ENCODE measurements at places on chromosomes 7 and 10.
A peak's percentile ranks its signal among the peaks of the same experiment; 100 is the strongest.

GRCh38 chr10:121975295-121976086 is 474 bp upstream of the NSMCE4A start:
- DNase-seq = peak; percentile 50

GRCh38 chr7:50228148-50228547 is 76.4 kb upstream of the IKZF1 start:
- DNase-seq = no peak

- no peak for DNase-seq
Measured at GRCh38 chr10:120455004-120455403, 2.0 kb upstream of the PLPP4 start.

- DNase-seq = no peak
Measured at GRCh38 chr7:95066737-95067530, 159.5 kb downstream of the PPP1R9A start.

- no peak for DNase-seq
Measured at GRCh38 chr7:22120391-22121053, 174.8 kb upstream of the CDCA7L start.

GRCh38 chr7:143477501-143478150 is at the start of gene TAS2R41:
TSS of gene TAS2R41 (plus strand) at chr7:143477873. CDS start at chr7:143477873, 0 bp downstream.
- no peak for DNase-seq

- no peak for DNase-seq
Measured at GRCh38 chr10:50605269-50605950, 18.3 kb downstream of the SGMS1 start.

DNA sequence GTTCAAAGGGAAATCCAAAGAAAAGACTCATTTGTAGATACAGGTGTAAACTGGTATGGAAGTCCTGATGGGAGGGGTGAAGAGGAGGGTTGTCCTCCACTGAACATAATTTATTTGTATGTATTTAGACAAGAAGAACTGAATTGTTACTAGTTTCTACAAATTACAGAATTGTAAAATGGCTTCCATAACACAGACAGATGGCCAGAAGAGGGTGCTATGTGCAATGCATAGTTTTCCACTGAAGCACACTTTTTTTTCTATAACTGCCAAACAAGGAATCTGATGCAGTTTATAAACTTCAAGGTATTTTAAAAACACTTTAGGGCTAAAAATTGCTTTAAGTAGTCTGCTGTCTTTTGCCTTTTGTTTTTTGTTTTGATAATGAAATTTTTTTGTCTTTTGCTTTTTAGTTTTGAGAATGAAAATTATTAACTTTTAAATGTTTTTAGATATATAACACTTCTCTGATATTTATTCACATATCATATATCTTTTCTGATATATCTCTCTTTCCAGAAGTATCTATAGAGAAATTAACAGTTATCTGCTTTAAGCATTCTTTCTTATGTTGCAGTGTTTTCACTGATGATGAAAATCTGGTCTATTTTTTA is 58.5 kb downstream of the PHYHIPL start:
- DNase-seq = no peak

- no peak for DNase-seq
Measured at GRCh38 chr10:121662945-121663917, 65.0 kb upstream of the FGFR2 start.

GRCh38 chr7:24701261-24702235 is 55.7 kb downstream of the GSDME start:
- no peak for DNase-seq

- no peak for DNase-seq
Measured at GRCh38 chr10:113144576-113144975, 194.5 kb downstream of the TCF7L2 start.

- no peak for DNase-seq
Measured at GRCh38 chr7:15839416-15840100, 153.1 kb upstream of the MEOX2 start.

GRCh38 chr10:124596962-124597845 is 135.6 kb downstream of the LHPP start:
- DNase-seq = no peak

DNA sequence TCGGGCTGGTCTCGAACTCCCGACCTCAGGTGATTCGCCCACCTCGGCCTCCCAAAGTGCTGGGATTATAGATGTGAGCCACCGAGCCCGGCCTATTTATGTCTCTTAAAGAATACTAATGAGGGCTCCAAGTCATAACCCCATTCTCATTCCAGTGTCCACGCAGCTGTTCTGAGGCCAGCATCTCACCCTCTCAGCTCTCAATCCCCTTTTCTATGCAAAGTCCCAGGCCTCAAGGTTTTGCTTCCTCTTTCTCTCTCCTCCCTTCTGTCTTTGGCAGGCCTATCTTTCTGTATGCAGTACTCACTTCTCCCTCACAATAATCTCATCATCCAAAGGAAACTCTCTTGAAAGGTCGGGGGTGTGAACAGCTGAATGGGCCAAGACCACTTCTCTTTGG is 28.0 kb upstream of the VSIR start:
- DNase-seq = no peak

DNA sequence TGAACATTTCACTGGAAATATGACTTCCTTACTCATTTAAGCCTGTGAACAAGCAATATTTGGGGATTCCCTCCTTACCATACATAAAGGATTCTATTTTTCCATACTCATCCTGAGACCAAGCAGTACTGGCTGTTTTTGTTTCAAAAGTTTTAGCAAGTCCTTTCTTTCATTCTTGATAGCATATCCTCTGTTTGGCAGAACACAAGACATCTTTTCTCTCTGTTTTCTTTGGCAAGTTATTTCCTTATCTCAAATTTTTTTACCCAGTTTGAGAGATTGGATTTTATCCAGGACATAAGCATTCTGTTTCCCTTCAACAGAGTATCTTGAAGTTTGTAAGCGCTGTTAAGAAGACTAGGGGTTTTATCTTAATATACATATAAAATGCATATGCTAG is 3.0 kb upstream of the WASL start:
- no peak for DNase-seq

- DNase-seq = no peak
Measured at GRCh38 chr10:102632394-102633111, 11.7 kb upstream of the TRIM8 start.

- DNase-seq = no peak
Measured at GRCh38 chr10:26052326-26052725, 118.3 kb downstream of the MYO3A start.

- no peak for DNase-seq
Measured at GRCh38 chr10:78853864-78854263, 214.9 kb upstream of the ZMIZ1 start.

DNA sequence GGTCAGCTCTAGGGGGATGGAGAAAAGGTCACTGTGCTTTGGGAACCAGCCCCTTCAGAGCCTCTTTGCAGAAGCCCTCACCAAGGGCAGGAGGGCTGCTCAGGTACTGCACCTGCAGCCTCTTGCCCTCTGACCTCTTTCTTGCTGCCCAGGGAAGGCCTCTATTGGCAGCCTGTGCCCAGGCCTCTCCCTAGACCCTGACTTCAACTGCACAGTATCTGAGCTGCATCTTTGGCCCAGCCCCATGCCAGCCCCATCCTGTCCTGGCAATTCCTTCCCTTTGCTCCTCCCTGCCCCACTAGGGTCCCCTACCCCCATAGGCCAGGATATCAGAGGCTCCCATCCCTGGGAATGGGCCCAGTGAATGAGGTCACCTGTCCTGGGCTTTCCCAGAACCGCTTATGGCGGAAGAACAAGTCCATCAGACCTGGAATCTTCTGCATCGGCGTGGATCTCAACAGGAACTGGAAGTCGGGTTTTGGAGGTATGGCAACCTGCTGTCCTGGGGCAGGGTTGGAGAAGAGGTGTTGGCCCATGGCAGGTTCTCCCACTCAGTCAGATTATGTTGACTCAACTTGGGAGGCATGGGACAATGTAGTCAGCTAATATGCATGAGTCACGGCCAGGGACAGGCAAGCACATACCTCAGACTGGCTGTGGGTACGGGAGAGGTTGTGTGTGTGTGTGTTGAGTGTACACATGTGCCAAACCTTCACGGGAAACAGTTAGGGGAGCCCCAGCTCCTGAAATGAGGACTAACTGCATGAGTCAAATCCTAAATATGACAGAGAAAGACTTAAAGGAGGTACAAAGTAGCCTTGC is 17.1 kb upstream of the CPA1 start:
- no peak for DNase-seq

DNA sequence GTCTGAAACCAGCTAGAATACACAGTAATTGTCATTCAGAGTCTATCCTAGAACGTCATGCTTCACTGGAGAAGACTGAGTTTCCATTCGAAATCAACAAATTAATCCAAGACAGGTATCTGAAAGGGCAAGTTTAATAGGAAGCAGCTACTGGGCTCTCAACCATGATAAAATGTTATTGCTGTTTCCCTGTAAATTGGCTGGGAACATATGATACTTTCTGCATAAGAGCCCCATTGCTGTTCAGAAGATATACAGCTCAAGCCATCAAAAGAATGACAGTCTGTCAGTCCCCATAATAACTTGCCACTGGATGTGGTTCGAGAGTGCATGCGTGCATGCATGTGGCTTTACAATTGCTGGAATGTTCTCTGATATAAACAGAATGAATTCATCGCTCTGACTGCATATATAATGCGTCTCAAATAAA is 129.0 kb downstream of the HIBADH start:
- DNase-seq = no peak

- no peak for DNase-seq
Measured at GRCh38 chr10:101073631-101074030, 11.8 kb downstream of the KAZALD1 start.

DNA sequence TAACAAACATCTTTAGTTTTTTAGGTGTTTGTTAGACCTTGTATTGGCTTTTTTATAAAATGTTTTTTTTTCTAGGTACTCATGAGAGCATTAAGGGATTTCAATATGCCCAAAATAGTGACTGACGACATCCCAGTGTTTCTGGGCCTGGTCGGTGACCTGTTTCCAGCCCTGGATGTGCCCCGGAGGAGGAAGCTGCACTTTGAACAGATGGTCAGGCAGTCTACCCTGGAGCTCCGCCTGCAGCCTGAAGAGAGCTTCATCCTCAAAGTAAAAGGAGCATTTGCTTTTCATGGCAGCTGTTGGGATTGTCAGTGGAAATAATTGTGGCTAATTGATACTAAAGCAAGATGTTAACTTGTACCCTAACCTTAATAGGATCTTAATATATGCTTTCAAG is 161.5 kb downstream of the DNAH11 start:
- no peak for DNase-seq

- no peak for DNase-seq
Measured at GRCh38 chr7:106824458-106824857, 40.6 kb upstream of the PIK3CG start.

DNA sequence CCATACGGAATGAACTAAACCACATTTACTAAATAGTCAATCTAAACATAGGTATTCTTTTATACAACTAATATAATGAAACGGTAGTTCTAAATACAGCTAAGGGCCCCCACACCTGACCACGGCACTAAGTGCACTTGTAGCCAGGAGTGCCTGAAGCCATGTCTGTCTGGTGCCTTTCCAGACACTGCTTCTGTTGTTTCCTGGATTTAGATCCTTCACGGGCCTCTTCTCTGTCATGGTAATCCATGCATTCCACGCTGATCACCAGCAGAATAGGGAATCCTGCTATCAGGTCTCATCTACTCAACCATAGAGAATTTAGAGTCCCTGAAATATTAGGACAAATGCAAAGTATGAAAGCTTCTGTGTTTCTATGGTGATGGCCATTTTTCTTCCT is 37.8 kb downstream of the OSBPL3 start:
- DNase-seq = no peak

DNA sequence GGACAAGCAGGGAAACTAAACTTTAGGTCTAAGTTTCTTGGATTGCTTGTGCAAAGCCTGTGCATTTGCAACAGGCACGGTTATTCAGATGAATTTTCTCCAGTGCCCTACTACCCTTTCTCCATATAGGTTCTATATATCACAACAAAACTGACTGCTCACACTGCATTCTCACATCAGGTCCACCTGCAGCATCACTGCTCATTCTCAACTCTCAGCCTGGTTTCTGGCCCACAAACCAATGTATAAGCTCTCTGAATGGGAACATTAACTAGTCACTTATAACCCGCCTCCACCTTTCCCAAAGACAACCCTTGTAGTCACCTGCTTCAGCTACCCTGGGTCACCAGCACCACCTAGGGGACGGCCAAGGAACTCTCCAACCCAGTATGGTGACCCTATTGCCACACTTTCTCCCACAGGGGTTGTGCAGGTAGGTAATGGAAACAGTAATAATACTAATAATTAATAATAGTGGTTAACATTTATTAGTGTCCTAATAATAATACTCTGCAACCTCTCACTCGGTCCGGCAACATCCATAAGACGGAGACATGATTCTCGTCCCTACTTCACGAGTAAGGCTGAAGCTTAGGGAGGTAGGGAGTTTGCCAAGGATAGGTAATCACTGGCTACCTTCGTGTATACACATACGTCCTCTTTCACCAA is 97.3 kb downstream of the CLEC2L start:
- DNase-seq = no peak

DNA sequence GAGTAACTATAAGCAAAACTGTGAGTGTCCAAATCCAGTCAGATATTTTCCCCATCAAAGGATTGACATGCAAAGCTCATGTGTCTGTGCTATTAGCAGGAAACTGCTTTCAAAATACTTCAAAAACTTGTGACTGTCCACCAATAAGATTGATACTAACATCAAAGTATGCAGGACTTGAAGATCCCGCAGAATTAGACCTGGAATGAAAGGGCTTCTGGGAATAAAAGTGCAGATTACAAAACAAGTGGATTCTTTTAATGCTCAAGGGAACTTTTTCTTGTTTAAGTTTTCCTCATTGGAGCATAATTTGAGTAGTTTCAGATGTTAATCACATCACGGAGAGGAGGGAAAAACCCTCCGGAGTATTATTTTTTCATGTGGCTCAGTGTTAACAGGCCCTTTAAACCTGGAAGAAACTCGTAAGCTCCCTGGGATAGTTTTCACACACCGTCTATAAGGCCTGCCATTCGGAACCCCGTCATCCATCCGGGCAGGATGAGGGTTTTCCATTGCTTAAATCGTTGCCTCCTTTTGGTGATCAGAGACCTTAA is 33.9 kb upstream of the MKX start:
- no peak for DNase-seq

- no peak for DNase-seq
Measured at GRCh38 chr7:94391726-94392392, 2.8 kb upstream of the COL1A2 start.

- DNase-seq = no peak
Measured at GRCh38 chr7:150324373-150324961, 1.1 kb upstream of the ACTR3C start.

GRCh38 chr7:1616741-1617140 is 46.9 kb upstream of the PSMG3 start:
- no peak for DNase-seq

DNA sequence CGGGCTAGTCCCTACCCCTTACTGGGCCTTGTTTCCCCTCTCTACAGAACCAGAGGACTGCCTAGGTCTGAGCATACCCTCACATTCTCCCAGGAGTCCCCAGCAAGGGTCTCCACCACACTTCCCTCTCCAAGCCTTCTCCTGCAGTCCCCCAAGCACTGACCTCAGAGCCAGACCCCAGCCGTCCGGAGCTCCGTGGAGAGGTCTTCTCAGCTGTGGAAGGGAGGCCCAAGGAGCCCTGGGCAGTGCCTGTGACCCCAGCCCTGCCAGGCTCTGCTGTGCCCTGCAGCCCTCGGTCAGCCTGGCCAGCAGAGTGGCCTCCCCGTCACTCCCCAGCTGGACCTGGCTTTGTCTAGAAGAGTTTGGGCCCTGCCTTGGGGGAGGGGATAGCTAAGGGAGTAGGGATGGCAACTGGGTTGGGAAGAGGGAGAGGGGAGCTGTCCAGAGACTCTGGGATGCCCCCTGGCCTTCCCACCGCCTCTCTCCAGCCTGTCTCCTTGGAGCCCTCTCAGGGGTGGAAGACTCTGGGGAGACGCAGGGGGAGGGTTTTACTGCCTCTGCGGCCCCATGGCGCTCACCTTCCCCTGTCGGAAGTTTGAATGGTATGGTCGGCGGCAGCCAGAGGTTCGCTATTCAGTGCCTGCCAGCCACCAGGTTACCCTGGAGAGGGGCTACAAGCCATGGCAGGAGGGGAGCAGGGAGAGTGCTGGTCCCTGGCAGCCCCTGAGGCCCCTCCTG is at the start of gene C10orf105:
Gene C10orf105 (minus strand): TSS at position 315 of the 738 bp plus-strand sequence. CDS start 3,441 bp downstream, outside the sequence.
- no peak for DNase-seq
